Central memory CD4-positive, alpha-beta T cell (primary cell): ENCODE measurements at places on chromosomes 1 and 21.

- DNase-seq, result no peak
Measured at GRCh38 chr1:245241526-245242130, 86.8 kb downstream of the KIF26B start.

- no peak for DNase-seq
Measured at GRCh38 chr1:72827278-72827677, 544.9 kb upstream of the NEGR1 start.

DNA sequence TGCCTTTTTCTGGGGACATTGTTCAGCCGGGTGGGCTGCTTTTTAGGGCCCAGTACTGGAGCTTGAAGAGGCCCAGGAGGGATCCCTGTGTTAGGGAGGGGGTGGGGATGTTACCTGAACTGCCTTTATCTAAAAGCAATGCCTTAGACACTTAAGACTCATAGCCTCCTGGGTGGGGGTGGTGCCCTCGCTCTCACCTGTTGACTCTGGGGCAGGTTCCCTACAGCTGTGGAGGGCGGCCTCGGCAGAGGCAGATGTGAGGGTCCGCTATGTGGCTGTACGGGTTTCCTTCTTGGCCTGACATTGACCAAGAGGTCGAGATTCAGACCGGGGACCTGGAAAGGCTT, 716 bp downstream of the INAVA start:
- DNase-seq, result no peak

DNA sequence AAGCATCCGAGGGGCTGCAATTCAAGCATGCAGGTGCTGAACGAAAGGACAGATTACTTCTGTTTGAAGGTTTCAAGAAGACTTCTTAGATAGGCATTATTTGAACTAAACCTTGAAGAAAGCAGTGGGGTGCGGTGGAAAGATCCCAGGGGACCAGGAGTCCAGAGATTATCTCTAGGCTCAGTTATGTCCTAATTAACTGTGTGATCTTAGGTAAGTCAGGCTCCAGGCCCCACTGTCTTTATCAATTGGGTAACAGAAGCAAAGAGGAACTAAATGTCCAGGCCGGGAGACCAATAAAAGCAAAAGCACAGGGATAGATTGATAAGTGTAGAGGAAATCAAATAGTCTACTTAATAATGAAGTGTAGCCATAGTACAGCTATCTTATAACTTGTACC, 72.9 kb upstream of the CDC42BPA start:
- DNase-seq, result no peak

DNA sequence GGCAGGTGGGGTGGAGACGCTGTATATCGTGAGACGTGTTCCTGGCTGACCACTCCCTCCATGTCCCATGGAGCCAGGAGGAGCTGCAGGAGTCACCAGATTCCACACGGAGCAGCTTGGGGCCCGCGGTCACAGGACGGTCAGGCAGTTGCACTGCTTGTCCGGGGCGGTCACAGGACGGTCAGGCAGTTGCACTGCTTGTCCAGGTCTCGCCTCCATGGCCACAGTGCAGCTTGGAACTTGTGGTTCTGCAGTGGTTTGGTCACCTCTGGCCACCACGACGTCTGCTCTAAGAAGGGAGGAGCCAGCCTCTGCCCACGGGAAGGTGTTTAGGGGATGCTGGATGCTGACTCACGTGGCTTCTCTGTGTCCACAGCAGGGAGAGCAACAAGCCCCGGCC, 33.0 kb downstream of the SLX9 start:
- no peak for DNase-seq

DNA sequence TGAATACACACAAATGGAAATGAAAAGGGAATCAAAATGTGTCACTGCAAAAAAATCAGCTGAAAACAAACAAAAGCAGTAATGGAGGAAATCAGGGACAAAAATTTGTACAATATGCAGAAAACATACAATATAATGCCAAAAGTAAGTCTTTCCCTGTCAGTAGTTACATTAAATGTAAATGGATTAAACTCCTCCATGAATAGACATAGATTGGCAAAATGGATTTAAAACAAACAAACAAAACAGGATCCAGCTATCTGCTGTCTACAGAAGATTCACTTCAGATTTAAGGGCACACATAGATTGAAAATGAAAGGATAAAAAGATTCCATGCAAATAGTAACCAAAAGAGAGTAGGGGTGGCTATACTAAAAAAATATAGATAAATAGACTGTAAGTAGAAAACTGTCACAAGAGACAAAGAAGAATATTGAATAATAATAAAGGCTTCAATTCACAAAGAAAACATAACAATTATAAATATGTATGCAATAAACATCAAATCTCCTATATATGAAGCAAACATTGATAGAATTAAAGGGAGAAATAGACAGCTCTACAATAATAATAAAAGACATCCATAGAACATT, 42.2 kb upstream of the ERO1B start:
- no peak for DNase-seq
